ENCODE measurements at places on chromosomes 11 and 22. TPM values are rescaled to one million over a fixed set of nuclear protein-coding genes. Genes with fewer than 3 reads are reported as not detected.

- no peak for DNase-seq
Observed at GRCh38 chr11:46450846-46451477, 59.4 kb upstream of the CHRM4 start.

DNA sequence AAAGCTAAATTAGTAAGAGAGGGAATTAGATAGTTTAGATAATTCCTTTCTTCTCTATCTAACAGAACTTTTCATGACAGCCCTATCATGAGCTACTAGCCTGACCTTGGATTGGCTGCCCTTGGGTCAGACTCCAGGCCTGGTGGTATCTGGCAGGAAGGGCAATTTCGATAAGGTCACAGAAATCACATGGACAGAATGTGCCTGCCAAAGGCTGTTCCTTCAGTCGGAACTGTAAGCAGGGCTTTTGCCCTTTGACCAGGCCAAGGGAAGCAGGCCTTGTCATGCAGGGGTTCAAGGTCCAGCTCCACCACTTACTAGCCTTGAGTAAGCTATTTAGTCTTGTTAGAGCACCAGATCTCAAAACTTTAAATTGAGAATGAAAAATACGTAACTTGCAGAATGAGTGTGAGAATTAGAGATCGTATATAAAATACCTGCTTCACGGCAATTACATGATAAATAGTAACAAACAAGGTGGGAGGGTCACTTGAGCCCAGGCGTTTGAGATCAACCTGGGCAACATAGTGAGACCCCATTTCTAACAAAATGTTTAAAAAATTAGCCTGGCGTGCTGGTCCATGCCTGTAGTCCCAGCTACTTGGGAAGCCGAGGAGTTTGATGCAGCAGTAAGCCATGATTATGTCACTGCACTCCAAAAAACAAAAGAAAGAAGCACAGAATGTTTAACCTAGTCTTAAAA, 60.8 kb upstream of the SC5D start:
- DNase-seq, result no peak

- DNase-seq, result peak; percentile 84
Observed at GRCh38 chr22:42313804-42314581, 43.5 kb upstream of the TCF20 start.

- no peak for DNase-seq
Observed at GRCh38 chr11:132976115-132976514, 556.2 kb downstream of the OPCML start.

DNA sequence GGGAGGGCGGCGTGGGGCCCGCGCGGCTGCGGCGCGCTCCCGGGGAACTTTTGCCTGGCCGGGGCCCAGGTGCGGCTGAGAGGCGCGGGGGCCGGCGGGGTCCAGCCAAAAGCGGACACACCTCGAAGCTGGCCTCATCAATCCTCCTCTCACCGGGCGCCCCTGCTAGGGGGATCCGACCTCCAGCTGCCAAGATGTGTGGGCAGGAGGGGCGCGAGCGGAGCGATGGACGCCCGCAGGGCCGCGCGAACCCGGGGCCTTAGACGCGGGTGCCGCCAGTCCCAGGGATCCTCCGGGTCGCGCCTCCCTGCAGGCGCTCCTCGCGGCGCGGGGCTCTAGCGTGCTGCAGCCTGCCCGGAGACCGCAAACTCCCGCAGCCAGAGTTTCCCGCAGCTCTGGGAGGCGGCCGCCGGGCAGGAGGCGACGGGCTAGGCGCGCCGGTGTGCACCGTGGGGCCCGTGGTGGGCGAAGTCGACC, 785 bp downstream of the IGSF9B start:
- DNase-seq, result no peak

GRCh38 chr11:58726737-58727414, 4.9 kb downstream of the GLYAT start:
- no peak for DNase-seq

GRCh38 chr11:108512708-108513107, 14.5 kb upstream of the POGLUT3 start:
- DNase-seq, result no peak

The OR5P2 gene
- not detected for total RNA-seq

- DNase-seq, result no peak
Observed at GRCh38 chr11:70400643-70401042, 2.3 kb downstream of the CTTN start.

The FGF4 gene
- total RNA-seq, result not detected

The DBX1 gene
- total RNA-seq, result not detected

DNA sequence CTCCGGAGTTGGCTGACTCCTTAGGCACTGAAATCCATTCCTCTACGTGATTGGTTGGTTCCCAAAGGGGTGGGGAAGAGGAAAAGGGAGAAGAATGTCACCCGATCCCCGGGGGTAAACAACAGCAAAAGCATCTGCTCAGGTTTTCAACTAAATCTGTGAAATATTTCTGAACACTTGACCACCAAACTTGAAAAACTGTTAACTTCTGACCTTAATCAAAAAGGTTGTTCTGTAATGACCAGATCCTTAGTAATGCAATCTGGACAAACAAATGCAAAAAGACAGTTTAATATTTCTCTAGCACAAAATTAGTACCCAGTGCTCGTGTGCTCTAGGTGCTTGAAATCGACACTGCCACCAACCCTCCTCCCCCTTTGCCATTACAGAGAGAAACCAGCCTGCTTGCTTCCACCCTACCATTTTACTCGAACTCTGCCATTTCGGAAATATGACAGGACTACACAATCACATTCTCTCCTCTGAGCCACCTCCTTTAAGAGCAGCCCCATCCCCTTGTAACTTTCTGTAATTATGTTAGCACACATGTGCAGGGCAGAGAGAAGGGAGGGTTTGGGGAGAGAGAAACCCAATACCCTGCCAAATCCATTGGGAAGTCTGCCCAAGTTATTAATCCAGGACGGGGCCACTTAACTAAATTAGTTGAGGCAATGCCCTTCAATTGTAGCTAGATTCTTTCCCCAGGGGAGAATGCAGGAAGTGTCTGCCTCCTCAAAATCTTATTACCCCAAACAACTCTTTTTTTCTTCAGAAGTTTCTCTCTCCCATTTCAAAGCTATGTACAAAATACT, 113.8 kb downstream of the RBFOX2 start:
- peak; percentile 93 for DNase-seq

DNA sequence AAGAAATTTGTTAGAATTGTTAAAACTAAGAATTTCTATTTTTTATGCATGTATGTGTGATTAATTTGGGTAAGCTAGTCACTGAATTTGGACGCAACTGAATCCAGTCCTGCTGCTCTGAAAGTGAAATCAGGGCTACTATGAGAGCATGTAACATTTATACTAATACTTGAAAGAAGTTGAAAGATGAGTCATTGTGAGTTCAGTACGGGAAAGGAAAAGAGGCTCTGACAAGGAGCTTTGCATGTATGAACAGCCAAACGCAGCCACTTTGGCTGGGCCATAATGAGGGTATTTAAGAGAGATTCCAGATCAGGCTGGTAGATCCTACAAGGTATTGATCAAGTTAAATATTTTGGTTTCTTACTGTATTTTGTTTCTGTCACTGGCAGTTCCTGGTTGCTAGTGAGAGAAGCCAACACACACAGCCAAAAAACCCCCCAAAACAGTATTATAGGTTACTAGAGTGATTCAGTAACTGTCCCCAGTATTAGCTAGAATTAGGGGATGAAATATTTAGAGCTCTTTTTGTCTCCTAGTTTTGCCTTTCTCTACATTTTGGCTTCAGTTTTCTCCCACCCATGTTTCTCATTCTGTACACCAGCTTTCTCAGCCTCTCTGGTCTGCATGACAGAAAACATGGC, 14.1 kb downstream of the AASDHPPT start:
- DNase-seq, result peak; percentile 63

DNA sequence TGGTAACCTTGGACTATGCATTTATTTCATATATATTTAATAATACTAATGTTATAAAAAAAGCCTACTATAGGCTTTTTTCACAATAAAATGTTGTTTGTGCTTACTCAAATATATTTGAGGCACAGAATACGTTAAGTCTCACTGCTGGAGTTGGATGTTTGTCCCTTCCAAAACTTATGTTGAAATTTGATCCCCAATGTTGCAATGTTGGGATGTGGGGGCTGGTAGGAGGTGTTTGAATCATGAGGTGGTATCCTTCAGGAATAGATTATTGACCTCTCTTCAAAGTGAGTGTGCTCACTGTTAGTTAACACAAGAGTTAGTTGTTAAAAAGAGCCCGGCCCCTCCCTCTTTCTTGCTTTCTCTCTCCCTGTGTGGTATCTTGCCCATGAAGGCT, 1295.9 kb downstream of the JRKL start:
- DNase-seq, result no peak

DNA sequence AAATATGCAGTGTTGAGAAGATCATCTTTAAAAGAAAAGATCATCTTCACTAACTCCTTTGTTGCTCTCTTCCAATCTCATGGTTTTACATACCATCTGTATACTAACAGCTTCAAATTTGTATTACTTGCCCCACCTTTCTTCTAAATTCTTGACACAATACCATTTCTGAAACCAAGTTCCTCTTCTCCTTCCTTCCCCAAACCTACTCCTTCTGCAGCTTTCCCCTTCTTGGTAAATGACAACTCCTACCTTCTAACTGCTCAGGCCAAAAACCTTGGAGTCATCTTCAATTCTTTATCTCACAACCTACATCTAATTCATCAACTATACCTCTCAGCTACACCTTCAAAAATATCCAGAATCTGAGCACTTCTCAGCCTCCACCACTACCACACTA, 9.3 kb downstream of the PRCP start:
- no peak for DNase-seq

The TYR gene
- total RNA-seq, result not detected

The AIFM3 gene
- total RNA-seq, result 0.47 TPM

DNA sequence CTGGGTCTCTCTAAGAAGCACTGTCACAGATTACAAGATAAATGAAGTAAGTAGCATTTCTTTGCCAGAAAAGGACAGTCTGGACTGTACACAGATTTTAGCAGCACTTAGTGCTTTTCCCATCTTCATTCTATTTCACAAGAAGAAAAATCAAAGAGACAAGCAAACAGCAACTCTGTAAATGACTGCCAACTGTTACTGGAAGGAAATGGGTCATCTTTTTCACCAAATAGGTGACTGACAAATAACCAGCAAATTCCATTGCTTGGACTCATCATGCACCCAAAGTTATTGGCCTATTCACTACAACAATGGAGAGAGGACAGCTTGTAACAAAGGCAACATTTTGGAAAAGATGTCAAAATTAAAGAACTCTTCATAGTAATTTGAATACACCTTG, 28.9 kb upstream of the CARD18 start:
- DNase-seq, result peak; percentile 76

DNA sequence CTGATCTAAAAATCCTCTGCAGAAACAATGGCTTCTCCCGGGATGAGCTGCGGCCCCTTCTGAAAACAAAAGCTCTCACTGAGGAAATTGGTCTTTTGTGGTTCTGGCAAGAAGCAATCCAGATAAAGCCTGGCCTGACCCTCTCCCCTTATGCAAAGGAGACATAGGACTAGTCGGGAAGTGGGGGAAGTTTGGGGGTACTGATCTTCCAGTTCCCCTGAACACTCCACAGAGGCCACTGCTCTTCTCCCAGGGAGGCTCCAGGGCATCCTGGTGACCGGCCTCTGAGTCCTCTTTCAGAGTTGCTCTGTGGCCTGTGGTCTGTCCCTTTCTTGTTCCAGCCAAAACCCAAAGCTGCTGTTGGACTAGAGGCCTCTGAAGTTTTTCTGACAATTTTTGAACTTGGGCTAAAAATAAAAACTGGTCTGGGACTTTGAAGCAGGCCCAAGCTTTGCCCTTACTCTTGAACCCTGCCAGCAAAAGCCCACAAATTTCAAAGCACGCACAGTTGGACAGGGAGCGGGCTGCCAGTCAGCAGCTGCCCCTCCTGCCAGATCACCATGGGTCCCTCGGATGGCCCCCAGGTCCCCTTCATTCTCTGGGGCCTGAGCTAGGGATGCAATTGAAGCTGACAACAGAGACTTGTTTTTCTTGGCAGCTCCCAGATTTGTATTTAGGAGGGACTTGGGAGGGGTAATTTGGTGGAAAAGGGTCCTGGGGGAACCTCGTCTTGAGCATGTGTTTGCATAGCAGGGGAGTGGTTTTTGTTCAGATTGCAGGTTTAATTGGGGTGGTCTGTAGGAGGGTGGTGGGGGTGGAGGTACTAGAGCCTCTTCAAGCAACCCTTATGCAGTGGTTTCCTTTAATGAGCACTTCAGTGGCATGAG, 381.6 kb upstream of the CADM1 start:
- peak; percentile 12 for DNase-seq

- peak; percentile 86 for DNase-seq
Observed at GRCh38 chr11:13942971-13943381, 19.5 kb upstream of the SPON1 start.

GRCh38 chr11:117248341-117248740, 15.9 kb downstream of the RNF214 start:
- DNase-seq, result no peak

The SAA4 gene
- not detected for total RNA-seq

The OR10D3 gene
- not detected for total RNA-seq

The GAL3ST1 gene
- total RNA-seq, result not detected

The UPK3A gene
- not detected for total RNA-seq

The RTN4R gene
- total RNA-seq, result 2.4 TPM

DNA sequence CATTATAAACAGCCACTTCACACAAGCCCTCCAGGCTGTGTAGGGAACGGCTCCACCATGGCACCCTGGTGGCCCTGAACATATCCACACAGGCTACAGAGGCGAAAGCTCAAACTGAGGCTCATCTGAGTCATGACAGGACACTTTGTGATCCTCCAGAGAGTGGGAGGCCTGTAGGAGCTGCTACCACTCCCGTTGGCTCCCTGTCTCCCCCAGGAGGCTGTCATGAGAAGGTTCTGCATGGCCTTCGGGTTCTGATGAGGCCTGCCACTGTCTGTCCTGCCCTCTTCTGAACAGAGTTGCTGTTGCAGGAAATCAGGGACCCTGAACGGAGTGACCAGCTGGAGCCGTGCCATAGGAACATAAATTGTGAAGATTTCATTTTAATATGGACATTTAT, 23.8 kb upstream of the ALDH3B2 start:
- no peak for DNase-seq

The HPX gene
- total RNA-seq, result not detected

DNA sequence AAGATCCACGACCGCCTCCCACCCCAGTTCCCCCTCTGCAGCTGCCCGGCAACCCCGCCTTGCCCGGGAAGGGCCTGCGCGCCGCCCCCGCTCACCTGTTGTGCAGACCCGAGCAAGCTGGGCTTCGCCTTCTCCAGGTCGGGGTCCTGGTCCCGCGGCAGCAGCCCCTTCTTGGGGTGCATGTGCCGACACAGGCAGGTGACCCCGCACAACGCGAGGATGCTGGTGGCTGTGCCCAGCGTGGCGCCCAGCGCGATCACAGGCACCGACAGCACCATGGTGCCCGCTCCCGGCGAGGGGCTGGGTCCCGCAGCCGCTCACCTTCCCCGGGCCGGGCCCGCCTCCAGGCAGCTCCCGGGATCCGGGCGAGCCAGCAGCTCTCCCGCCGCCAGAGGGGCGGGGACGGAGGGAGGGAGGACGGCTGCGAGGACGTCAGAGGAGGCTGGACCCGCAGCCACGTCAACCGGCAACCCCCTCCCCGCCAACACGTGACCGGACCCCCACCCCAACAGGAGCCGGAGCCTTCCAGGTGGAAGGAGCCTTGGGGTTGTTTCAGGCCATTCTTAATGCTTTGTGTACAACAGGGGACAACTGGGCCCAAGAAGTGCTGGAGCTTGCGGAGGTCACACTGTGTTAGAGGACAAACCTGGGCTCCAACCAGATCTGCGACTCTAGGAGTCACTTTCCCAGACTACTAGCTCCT, at the start of gene SYT13:
Gene SYT13, minus strand, starts transcription at position 412 of the 703 bp plus-strand sequence. Its CDS starts 134 bp downstream, at position 278.
- peak; percentile 45 for DNase-seq

The GRAP2 gene
- total RNA-seq, result 0.22 TPM

The ESAM gene
- 0.74 TPM for total RNA-seq

Data from M059J (cell line).